ENCODE measurements at places on chromosomes 2 and 18.

DNA sequence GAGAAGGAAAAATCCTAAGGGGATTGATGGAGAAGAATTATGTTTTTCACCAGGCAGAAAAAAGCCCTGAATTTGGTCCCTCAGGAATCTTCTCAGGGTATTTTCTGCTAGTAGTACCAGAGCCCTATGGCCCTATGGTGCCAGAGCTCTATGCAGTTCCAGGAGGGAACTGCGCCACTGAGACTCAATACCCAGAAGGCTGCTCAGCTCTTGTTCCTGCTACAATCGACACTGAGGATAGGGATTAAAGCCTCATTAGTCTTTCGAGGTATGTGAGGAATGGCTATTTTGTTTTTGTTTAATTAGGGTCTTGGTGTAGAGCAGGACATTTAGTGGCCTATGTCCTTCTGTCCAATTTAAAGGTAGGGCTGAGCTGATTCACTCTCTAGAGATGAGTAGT is 21.7 kb upstream of the PPP3R1 start:
- no peak for DNase-seq

GRCh38 chr18:11249391-11249790 is 100.0 kb upstream of the PIEZO2 start:
- no peak for DNase-seq

DNA sequence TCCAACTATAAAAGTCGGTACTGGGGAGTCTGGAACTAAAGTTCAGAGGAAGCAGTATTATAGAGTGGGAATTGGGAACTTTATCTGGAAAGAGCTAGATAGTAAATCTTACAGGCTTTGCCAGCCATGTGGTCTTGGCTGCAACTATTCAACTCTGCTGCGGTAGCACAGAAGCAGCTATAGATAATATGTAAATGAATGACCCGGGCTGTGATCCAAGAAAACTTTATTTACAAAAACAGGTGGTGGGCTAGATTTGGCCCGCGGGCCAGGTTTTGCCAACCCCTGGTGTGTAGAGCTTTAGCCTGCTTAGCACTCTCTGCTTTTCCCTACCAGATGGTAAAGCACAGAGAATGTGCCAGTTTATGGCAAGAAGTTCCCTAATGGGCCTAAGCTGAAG is 70.8 kb downstream of the TNP1 start:
- DNase-seq, result no peak

DNA sequence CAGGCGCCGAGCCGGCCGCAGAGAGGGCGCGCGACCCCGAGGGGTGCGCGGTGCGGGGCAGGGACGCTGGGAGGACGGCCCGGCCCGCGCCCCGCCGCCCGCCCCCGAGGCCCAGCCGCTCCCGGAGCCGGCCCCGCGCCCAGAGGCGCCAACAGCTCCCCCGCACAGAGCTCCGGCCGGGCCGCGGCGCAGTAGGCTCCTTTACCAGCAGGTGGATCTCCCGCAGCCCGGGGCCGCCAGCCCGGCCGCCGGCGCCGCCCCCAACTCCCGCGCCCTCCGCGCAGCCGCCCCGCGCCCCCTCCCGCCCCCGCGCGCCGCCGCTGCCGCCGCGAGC is 258 bp downstream of the MGAT4A start:
- peak; percentile 75 for DNase-seq

GRCh38 chr2:2164326-2164917 is 166.7 kb downstream of the MYT1L start:
- no peak for DNase-seq

DNA sequence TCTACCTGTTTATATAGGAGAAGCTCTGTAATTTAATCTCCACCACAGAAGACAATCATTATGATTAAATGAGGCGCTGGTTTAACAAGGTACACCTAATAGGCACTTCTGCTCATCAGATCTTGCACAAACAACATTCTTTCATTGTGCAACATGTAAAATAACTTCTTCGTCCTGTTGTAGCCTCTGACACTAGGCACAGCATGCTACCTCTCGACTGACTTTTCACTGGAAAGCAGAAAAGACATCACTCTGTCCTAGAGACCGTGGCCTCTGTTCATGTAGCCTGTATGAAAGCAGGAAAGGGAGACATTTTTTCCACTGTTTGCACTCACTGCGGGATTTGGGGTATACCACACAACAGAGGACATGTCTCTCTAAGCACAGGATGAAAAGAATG is 316.5 kb downstream of the IRS1 start:
- no peak for DNase-seq

DNA sequence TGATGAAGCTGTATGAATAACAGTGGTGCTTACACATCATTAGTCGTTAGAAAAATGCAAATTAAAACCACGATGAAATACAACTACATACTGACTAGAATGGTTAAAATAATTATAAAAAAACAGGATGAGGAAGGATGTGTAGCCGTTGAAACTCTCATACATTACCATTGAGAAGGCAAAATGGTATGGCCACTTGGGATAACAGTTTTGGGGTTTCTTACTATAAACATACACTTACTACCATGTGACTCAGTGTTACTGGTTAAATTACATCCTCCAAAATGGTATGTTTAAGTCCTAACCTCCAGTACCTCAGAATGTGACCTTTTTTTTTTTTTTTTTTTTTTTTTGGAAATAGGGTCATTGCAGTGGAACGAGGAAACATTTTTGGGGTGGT is 58.4 kb downstream of the UBE2E3 start:
- DNase-seq, result no peak

DNA sequence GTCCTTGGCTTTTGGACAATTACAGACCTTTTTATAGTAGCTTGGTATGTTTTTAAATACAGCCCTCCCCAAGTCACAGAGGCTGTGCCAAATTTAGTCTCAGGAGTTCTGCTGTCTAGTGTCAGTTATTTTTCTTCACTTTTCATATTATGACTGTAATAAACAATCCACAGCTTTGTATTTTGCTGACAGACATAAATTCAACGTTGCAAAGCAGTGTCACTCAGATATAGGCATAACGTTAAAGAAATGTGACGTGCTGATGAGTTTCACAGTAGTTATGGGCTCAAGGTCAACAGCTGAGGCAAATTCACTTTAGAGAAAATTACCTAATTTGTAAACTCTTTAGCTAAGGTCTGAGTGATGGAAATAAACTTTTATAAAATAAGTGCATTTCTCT is 151.6 kb downstream of the SATB2 start:
- DNase-seq, result no peak

GRCh38 chr2:166091439-166091838 is 36.4 kb downstream of the SCN1A start:
- no peak for DNase-seq

GRCh38 chr2:161041356-161041755 is 118.9 kb upstream of the TANK start:
- no peak for DNase-seq

DNA sequence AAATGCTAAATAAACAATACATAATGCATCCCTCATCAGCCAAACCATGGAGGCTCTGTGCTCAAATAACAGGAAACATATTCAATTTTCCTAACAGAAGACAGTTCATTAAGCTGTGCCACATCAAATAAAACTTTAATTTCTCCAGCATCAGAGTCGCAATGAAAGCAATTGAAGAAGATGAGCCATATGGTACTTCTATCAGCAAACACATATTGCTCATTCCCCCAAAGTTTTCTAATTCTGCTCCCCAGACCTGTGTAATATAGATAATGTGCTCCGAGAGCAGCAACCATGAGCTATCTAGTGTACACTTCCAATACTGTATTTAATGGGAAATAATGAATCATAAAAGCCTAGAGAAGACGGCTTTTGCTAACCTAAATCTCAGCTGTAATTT is 263.2 kb downstream of the MEIS1 start:
- DNase-seq, result no peak

- DNase-seq, result no peak
These were observed 64.7 kb downstream of the EIF5B start for GRCh38 chr2:99401841-99402240.

DNA sequence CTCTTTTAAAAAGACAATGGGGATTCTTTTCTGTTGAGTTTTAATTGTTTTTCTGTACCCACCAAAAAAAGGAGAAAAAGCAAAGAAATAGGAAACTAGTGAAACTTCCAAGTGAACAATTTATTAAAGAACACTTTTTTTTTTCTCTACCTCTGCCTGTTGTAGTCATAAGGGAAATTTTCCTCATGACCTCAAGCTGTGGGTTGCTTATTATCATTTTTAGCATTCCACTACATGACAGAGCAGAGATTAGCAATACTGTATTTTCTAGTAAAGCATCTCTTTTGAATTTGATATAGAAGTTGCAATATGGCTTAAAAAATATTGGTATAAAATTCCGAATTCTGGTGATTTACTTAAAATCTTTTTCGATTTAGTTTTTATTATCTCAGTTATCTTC is 87.9 kb upstream of the LRRTM1 start:
- DNase-seq, result no peak

DNA sequence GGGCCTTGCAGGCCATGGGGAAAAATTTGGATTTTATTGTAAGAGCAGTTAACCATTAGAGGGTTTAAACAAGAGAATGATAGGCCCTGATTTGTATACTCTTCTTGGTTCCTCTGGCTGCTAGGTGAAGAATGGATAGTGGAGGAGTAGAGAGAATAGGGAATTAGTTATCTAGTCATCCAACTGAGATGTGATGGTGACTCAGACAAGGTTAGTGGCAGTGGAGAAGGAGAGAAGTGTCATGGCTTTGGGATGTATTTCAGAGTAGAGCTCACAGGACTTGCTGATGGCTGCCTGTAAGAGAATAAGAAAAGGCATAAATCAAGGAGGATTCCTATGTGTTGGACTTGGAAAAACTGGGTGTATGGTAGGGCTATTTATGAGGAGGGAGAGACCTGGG is 169.4 kb downstream of the PLCL1 start:
- no peak for DNase-seq

- no peak for DNase-seq
These were observed 95.9 kb upstream of the GRB14 start for GRCh38 chr2:164717000-164717803.

DNA sequence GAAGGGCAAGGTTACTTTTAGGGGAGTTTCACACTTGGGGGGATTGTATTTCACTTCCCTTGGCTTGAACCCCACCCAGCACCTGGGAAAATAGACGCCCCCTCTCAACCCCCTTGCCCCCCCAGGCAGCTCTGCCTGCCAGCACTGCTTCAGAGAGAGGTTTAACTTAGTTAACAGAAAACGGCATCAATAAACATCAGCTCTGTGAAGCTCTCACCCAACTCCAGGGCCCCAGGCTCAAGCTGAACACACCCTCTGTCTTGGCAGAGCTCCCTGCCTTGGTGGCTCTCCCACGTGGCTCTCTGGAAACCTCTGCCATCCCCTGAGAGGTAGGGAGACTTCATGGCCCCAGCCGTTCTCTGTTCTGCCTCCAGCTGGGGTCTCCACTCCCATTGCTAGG is 244.1 kb downstream of the ACKR3 start:
- DNase-seq, result no peak

GRCh38 chr18:62458868-62459716 is 63.7 kb upstream of the ZCCHC2 start:
- no peak for DNase-seq

GRCh38 chr2:74008761-74009395 is 24.2 kb downstream of the TET3 start:
- DNase-seq, result no peak

- no peak for DNase-seq
These were observed 49.3 kb upstream of the FOSL2 start for GRCh38 chr2:28343184-28343942.

DNA sequence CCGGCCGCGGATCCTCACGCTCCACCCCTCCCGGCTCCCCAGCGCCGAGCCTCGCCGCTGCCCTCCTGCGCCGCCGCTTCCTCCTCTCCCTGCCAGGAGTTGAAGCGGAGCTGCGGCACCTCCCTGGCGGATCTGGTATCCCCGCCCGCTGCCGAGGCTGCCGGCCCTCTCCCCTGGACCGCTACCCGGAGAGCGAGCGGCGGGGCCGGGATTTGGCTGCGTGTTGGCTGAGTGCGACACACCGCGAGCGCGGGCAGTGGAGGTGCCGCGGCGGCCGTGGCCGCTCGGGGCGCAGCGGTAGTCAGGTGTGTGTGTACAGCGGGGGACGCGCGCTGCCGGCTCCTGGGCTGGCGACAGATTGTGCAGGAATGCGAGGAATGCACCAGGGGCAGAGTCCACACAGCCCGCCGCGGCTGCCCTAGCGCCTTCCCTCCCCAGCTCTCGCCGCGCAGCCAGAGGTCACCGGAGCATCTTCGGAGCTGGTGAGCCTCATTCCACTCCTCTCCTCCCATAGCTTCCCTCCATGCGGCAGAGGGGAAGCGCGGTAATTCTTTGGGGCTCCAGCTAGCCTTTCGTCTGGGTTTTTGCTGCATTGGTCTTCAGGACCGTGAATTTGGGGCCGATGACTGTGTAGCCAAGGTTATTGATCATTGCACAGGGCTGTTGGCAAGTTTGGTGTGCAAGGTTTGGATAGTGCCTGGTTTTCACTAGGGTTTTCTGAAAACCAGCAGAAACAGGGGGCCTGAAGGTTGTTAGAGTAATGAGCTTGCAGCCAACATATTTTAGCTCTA is 1.3 kb downstream of the PKP4 start:
- peak; percentile 70 for DNase-seq

- peak; percentile 9 for DNase-seq
These were observed 103.0 kb upstream of the STK39 start for GRCh38 chr2:168350380-168350779.

DNA sequence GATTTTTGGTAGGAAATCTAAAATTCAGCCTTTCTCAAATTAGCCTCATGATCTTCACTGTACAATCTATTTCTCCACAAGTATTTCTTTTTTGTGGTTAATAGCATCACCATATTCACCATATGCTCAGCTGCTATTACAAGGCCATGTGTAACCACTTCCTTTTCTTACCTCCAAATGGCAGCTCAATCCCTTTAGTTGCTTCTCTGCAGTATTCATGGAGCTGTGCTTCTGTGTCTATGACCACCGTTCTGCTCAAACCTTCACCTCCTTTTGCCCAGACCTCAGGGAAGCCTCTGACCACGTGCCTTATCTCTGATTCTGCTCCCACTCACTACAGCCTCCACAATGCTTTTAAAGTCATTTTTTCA is 126.7 kb upstream of the TMEM200C start:
- no peak for DNase-seq

- no peak for DNase-seq
These were observed 158.9 kb downstream of the NEB start for GRCh38 chr2:151575338-151575737.

GRCh38 chr2:47214990-47215389 is 59.9 kb upstream of the STPG4 start:
- peak; percentile 63 for DNase-seq

- no peak for DNase-seq
These were observed 62.6 kb downstream of the MALT1 start for GRCh38 chr18:58733866-58734265.

DNA sequence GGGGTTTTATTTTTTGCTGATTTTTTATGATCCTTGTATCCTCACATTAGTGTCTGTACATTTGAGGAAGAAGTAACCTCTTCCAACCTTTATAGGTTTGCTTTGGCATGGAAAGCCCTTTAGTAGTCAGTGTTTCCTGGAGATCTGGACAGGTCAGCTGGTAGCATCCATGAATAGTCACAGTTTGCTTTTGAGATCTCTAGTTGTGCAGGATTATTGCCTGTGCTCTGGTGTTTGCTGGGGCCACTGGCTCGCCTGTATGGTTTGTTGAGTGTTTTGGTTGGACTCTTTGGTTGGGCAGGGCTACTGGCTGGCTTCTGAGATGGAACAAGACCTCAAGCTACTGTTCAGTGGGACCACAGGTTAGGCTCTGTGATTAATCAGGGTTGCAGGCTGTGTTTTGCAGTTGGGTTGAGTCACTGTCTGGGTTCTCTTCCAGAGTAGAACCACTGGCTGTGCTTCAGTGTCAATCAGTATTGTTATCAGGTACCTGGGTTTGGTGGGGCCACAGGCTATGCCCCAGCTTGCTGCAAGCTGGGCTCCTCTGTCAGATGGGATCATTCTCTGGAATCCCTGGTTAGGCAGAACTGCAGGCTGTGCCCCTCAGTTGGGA is 20.0 kb downstream of the SP140L start:
- no peak for DNase-seq

- DNase-seq, result peak; percentile 85
These were observed 86.6 kb downstream of the DNER start for GRCh38 chr2:229627728-229628127.
